ENCODE measurements at places on chromosomes 7 and 10.

DNA sequence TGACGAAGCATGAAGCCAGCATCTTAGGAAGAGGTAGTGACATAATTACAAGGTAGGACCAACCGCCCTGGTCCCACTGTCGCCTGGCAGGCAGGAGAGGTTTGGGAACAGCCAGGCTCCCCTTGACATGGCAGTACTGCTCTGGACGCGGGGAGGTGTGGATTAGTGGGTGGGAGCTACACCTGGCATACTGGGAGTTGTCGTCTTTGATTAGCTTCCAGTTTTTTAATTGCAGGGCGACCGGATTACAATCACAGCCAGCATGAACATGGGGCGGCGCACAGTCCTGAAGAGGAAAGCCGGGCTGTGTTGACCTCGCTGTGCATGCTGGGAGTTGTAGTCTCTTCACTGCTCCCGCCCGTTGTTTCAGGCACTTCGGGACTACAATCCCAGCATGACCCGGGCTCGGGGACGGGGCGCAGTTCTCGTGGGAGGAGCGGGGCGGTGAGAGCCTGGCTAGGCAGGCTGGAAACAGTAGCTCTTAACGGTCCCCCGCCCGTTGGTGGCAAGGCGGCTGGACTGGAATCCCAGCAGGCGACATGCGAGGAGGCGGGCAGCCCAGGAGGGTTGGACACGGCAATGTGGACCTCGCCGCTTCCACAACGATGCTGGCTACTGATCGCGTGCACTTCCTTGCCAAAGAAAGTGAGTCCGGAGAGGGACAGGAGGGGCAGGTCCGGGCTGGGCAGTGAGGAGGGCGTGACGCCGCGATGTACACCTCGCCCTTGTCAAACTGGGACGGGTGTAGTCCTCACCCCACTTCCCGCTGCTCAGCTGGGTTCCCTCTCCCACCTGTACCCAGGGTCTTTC lies 98.0 kb upstream of the ZNF722 start:
- no peak for DNase-seq

GRCh38 chr7:75980430-75981202 lies 13.8 kb downstream of the TMEM120A start:
- no peak for DNase-seq

GRCh38 chr7:18345641-18346234 lies 149.8 kb upstream of the HDAC9 start:
- no peak for DNase-seq

GRCh38 chr10:94199565-94199964 lies 163.2 kb downstream of the NOC3L start:
- DNase-seq = no peak

All from BJ (cell line).